NCI-H1092 (cell line): ENCODE measurements at places on chromosomes 5 and 9.

DNA sequence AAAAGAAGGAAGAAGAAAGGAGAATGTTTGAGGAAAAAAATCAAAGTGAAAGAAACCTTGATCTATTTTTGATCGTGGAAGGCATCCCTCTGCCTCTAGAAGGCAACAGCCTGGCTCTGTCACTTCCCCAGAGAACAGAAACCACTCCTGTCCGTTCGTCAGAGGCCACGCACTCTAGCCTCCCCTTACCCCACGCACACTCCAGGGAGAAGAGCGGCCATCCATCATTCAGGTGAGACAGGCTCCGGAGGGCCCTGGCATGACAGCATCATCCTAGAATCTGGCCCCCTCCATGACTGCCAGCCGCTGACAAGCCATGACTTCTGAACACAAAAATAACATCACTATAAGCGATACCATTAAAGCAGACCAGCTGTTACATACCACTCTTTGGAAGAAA, 135.8 kb downstream of the ROR2 start:
- DNase-seq: no peak

DNA sequence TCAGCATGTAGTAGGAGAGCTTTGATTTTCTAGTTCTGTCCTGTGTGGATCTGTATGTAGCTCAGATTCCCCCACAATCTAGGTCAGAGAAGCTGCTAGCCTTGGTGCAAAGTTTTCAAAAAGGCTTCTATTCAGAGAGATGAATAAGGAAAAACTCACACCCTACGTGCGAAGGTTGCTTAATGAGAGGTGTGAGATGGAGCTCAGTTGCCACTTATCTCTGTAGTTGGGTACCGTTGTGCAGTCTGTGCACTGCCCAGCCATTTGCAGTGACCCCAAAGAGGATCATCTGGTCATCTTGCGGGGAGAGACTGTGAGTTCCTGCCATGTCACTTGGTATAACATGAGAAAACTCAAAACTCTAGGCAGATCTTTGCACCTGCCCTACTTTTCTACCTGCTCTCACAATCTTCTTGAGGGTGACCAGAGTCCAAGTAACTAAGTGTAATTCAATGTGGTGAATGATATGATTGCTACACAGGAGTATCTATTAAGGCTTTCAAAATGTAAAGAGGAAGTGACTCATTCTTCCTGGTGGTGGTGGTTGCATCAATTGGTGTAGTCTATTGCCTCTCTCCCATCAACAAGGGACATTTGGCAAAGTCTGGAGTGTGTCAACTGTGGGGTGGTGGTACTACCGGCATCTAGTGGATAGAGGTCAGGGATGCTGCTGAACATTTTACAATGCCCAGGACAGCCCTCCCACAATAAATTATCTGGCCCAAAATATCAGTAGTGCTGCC, 65.2 kb downstream of the TMC1 start:
- no peak for DNase-seq

- no peak for DNase-seq
These were observed 268.6 kb downstream of the TRPM3 start for GRCh38 chr9:70852711-70853240.

DNA sequence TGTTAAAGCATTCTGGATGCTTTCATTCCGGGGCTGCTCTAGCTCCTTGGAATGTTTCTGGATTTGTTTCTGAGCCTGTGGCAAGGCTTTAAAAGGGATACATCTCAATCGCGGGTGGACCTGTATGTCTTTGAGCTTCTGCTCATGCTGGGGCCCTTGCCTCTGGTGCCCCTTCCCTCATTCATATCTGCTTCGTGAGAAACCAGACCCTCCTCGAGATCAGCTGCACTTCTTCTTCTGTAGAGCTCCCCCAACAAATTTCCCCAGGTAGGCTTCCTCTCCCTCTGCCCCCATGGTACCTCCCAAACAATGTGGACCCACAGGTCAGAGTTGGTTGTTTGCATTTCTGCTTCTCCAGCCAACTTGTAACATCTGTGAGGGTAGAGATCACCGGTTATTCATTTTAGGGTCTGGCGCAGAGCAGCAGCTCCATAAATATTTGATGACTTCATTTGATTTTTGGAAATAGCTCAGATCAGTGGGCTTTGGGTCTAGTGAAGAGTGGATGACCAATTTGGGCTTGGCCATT, 6.6 kb downstream of the ZNF618 start:
- no peak for DNase-seq

DNA sequence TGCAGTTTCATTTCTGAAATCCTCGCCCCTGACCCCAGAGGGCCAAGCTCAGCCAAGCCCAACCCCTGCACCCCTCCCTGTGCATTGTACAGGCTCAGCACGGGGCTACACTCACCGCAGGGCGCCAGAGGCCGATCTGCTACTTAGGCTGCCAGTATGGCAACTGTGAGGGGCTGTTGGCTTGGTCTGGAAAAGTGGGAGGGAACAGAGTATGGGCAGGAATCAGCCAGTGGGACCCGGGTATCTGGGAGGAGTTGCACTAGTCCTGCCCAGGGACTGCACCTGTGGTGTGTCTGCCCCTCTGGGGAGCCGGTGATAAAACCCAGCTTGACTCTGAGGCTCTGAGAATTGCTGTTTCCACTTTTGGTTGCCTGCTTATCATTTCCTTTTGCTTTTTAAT, 167.4 kb upstream of the KIF2A start:
- DNase-seq: no peak

GRCh38 chr9:126818482-126818881, 13.6 kb downstream of the ZBTB43 start:
- DNase-seq: no peak

- no peak for DNase-seq
These were observed 175.9 kb downstream of the MAN2A1 start for GRCh38 chr5:109865637-109866036.

DNA sequence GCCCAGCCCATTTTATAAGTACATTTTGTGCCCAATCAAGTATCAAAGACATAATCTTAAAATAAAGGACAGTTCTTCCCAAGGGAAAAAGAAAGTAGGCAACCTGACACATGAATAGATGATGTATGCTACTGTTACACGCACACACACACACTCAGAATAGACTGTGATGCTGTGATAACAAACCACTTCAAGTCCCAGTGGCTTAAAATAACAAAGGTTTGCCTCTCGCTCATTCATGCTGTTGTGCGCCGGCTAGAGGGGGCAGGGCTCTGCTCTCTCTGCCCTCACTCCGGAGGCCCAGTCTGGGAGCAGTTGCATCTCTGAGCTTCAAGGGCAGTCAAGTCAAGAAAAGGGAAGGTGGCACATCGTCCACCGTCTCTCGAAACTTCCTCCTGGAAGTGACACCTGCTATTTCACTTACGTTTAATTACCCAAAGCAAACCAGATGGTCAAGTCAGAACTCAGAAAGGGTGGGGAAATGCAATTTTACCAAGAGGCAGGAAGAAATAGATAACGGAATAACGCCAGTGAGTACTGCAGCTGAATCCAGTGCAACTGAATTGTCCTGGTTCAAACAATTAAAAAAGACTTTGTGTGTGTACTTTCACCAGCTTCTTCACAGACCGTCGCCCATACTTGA, 43.3 kb downstream of the ANKRD33B start:
- no peak for DNase-seq

DNA sequence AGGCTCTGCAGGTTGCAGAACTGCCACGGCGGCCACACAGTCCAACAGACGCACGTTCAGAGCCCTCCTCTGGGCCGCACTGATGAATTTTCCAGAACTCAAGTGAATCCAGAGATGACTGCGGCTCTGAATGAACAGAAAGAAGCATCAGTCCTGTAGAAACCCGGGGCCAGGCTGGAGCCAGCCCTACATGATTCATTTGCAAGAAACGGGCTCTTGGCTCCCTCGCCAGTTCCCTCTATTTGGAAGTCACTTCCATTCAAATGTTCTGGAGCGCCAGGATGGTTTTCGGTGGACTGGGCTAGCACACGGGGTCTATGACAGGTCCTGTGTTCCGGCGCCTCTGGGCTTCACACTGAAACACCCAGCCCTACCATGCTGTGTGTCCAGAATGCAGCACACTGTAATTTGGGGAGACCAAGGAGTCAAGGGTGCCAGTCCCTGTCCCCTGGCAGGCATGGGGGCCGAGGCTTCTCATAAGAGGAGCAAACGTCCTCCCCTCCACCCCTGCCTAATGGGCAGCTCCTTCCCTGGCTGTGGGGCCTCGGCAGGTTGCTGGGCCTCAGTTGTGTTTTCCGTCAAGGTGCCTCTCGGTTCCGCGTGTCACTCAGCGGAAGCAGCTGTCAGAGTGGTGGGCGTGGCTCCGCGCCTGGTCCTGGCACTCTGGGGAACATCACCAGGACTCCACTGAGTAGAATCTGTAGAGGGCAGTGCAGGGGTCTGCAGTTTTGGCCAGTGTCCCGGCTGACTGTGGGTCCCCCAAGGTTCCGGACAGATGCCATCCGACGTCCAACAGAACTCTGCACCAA, 18.1 kb upstream of the COL5A1 start:
- DNase-seq: no peak

- no peak for DNase-seq
These were observed 56.7 kb downstream of the MAMDC2 start for GRCh38 chr9:70100362-70100761.

DNA sequence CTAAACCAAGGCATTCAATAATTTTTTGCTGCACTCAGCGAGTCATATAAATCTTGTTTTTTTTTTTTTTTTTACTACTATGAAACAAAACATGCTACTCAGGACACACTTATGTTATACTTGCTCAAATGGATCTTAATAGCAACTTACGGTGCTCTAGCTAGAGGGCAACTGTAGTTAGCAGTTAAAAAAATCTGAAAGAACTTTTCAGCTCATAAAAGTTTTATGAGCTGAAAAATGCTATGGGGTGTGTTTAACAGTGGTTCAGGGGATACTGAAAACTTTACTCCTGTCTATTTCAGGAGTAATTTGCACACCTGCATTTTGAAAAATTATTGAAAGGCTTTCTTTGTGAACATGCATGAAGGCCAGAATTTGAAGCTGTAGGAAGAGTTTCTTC, 53.4 kb downstream of the VCAN start:
- DNase-seq: no peak

DNA sequence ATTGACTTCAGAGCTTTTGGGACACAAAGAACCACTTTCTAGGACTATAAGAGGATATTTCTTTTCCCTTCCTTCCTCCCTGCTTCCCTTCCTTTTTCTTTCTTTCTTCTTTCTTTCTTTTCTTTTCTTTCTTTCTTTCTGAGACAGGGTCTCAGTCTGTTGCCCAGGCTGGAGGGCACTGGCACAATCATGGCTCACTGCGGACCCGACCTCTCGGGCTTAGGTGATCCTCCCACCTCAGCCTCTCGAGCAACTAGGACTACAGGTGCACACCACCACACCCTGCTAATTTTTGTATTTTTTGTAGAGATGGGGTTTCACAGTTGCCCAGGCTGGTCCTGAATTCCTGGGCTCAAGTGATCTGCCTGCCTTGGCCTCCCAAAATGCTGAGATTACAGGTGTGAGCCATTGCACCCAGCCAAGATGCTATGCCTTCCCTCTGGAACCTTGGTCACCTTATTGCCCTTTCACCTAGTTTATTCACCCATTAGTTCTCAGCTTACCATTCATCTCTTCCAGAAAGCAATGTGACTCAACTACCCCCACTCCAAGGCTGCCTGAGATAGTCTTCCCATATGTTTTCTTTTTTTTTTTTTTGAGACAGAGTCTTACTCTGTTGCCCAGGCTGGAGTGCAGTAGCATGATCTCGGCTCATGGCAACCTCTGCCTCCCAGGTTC, 10.1 kb downstream of the PLIN2 start:
- DNase-seq: no peak

DNA sequence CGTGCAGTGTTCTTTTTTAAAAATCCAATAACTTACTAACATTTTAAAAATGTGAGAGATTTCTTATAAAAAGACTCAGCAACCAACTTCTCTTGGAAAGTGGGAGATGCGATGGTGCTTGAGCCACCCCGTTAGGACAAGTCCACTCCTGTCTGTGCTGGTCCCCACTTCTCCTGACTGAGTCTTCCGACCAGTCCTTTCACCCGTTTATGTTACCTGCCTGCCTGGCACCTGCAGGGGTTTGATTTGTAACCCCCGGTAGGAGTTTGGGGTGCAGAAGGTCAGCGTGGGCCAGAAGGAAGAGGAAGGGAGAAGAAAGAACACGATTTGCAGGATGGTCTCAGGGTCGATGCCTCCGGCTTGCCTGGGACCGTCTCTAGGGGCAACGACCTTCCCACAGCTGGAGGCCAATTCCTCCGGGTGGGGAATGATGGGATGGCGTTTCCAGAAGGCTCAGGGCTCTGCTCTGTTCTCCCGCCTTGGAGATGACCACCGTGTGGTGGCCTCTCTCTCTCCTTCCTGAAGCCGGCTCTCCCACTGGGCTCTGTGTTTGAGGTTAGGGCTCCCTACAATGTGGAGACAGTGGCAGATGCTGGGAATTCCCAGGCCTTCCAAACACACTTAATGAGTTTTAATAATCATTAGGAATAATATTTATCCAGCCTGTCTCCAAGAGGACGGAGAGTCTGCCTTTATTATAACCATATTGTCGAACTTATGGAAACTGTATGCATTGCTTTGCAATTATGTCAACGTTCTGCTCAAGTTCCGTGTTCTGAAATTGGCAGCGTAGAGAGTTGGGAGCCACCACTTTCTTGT, 14.8 kb downstream of the COL27A1 start:
- no peak for DNase-seq

GRCh38 chr5:33755231-33755630, 136.6 kb downstream of the ADAMTS12 start:
- no peak for DNase-seq

DNA sequence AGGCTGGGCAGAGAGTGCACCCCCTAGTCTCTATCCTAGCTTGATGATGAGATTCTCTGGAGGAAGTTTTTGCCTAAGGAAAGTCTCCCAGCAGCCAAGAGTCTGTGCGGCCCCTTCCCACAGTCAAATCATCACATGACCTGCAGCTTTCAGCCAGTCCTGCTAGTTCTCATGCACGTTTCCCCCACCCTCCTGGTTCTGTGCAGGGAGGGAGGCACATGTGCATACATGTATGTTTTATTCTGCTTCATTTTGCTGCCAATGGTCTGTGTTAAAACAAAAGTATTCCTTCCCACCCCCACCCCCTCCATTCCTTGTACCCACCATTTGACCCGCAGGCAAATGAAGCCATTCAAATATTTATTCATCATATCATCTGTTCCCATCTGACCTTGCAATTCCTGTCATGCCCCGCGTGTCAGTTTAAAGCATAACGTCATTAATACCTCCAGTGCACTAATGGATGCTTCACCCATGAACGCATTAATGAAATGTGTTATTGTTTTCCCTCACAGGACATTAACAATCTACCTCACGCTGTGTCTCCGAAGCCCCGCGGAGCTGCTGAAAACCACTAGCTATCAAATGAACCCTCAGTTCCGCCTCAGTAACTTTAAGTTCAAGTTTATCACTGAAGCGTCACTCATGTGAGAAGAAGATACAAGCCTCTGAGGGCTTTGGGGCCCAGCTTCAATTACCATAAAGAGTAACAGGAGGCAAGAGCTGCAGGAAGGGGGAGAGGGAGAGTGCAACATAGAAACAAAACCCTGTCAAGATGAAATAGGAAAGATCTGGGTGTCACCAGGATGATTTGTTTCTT, 139.6 kb downstream of the RASEF start:
- peak; percentile 90 for DNase-seq

DNA sequence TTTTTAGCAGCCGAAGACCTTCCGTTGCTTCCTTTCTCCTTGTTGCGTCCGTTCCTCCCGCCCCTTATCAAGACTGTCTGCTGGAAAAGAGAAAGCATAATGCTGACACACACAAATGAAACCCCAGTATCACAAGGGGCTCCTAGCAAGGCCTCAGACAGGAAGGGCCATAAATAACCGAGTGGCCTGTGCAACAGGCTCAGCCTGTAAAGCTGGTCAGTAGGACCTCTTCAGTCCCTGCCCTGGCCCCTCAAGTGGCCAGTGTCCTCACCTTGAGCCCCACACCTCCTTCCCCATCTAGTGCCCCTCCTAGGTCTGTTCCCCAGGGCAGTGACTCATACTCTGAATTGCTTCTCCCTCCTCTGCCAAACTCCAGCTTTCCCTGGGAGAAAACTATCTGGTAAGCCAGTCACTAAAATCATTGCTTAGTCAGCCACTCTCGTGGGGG, 174.6 kb upstream of the IL12B start:
- no peak for DNase-seq
